ENCODE measurements at places on chromosomes 6 and 20.
A peak's percentile ranks its signal among the peaks of the same experiment; 100 is the strongest.

DNA sequence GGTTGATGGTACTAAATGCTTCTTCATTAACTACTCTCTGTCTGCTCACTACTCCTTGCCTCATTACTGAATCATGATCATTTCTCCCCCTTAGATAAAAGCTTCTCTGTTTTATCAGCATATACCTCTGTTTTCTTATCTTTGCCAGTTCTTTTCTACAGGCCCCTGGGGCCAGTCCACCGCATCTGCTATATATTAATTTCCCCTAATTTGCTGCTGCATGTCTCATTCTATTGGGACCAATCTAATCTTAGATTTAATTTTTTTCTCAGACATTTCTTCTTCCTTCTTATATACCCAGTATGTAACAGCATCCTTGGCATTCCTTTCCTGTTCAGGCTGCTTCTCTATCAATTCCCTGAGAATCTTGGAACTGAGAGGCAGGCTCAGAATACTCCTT, 51.2 kb downstream of the GRIK2 start:
- DNase-seq = no peak

- no peak for DNase-seq
Observed at GRCh38 chr6:159023893-159024292, 20.9 kb downstream of the TAGAP start.

DNA sequence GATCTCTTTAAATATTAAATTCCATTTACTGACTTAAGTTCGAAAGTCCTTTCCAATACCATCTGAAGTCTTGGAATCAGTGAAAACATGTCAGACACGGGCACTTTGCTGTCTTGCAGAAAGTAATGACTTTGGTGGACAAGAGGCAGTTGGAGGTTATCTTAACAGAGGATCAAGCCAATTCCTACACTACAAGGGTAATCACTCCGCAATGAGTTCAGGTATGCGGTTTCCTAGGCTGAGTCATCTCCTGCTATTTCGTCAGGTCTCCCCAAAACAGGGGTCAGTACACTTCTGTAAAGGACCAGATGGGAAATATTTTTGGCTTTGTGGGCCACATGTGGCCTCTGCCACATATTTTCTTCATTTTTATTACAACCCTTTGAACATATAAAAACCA, 656.6 kb downstream of the KIF16B start:
- no peak for DNase-seq

- DNase-seq = no peak
Observed at GRCh38 chr20:57573242-57573641, 12.3 kb downstream of the PCK1 start.

- DNase-seq = no peak
Observed at GRCh38 chr6:17093686-17094085, 8.2 kb upstream of the STMND1 start.

DNA sequence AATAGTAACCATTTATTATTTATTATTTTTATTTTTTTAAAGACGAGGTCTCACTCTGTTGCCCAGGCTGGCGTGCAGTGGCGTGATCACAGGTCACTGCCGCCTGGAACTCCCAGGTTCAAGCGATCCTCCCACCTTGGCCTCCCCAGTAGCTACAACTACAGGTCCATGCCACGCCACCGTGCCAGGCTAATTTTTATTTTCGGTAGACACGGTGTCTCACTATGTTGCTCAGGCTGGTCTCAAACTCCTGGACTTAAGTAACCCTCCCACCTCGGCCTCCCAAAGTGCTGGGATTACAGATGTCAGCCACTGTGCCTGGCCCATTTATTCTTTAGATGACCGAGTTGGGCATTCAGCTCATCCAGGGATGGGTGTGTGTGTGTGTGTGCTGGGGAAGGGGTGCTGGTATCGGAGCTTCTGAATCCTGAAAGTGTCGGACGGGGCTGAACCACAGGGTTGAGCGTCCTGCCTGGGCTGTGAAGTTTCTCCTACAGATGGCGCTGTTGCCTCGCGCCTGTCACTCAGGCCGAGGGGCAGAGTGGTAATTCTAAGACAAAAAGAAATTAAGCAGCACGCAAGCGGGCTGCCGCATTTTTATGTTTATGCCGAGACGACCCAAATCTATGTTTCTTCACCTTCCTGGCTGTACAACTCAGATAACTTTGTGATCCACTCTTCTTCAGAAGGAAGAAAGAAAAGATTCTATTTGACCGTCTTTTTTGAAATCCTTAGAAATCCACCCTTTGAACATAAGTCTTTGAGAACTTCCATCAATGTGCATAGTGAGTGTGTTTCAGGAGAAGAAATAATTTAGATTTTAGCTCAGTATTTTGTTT, 252.8 kb downstream of the CDH26 start:
- peak; percentile 69 for DNase-seq

- peak; percentile 23 for DNase-seq
Observed at GRCh38 chr6:16836144-16836981, 75.1 kb upstream of the ATXN1 start.

DNA sequence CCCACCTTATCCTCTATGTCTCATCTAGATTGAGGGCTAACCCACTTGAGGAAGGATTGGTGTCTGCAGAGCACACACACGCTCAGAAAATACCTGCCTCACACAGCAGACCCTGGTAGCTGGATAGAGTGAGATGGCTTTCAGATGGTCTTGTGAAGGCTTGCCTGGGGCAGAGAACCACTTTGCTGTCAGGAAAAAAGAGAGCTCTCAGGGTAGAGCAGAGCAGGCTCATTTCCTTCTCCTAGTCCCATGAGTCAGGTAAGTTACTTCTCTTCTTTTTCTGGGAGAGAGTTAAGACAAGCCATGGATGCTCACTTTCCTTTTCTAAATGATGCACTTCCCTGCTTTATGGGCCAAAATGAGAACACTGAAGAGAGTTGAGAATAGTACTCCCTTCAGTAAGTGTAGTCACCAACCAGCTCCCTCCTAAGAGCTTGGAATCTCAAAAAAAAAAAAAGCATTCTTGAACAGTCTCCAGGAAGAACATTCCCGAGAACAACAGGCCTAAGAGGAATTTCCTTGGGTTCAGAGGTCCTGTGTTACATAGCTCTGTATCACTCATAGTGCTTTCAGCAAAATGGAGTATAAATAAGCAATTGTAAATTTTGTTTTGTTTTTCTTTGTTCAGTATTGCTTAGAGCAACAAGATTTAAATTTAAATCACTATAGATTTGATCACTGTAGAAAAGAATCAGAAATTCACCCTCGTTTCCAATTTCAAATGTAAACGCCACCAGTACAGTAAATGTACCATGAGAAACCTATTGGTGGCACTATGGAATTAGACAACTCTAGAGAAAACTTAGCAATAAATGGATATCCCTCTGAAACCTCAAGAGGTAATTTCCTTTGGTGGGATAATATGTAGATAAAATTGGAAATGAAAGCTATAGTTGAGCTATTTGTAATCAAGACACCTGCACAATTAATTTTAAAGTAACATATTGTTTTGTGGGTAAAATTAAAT, 530.3 kb downstream of the RFPL4B start:
- DNase-seq = peak; percentile 85

- DNase-seq = no peak
Observed at GRCh38 chr6:29907637-29908340, 34.5 kb upstream of the HLA-A start.
